ENCODE measurements at places on chromosomes 2 and 18.

- no peak for DNase-seq
These were observed 42.3 kb downstream of the CYP1B1 start for GRCh38 chr2:38033646-38034045.

GRCh38 chr2:18597618-18598017 lies 8.2 kb upstream of the NT5C1B start:
- no peak for DNase-seq

DNA sequence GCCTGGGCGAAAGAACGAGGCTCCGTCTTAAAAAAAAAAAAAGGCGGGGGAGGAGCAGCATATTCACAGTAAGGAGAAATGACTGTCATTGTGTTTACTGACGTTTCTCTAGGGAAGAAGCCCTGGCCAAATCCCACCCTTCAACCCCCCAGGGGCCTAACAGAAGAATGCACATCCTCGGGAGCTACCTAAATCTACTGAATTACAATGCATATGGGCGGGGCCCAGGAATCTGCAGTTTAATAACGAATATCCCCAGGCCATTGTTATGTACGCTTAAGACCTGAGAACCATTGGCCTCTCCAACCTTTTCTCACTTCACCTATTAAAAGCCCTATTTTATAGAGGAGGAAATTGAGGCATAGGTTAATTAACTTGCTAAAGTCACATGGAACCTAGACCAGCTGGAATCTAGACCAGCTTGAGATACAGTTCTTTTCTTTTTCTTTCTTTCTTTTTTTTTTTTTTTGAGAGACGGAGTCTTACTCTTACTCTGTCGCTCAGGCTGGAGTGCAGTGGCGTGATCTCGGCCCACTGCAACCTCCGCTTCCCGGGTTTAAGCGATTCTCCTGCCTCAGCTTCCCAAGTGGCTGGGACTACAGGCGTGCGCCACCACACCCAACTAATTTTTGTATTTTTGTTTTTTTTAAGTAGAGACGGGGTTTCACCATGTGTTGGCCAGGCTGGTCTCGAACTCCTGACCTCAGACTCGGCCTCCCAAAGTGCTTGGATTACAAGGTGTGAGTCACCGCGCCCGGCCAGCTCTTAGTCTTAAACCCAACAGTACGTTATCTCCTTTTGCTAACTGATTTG lies 708 bp upstream of the RIF1 start:
- no peak for DNase-seq

DNA sequence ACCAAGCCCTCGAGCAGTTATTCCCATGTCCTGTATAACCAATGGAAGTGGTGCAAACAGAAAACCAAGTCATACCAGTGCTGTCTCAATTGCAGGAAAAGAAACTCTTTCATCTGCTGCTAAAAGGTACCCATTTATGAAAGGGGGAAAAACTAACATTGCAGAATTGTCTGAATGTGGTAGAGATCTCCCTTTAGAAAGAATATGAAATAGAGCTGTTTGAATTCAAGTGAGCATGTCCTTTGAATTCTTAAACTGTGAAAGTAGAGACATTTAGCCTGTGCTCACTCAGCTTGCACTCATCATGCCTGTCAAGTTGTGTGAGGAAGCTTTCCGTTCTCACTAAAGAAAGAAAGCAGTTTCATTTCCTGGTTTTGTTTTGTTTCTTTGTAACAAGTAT lies 87.4 kb downstream of the EML4 start:
- no peak for DNase-seq

DNA sequence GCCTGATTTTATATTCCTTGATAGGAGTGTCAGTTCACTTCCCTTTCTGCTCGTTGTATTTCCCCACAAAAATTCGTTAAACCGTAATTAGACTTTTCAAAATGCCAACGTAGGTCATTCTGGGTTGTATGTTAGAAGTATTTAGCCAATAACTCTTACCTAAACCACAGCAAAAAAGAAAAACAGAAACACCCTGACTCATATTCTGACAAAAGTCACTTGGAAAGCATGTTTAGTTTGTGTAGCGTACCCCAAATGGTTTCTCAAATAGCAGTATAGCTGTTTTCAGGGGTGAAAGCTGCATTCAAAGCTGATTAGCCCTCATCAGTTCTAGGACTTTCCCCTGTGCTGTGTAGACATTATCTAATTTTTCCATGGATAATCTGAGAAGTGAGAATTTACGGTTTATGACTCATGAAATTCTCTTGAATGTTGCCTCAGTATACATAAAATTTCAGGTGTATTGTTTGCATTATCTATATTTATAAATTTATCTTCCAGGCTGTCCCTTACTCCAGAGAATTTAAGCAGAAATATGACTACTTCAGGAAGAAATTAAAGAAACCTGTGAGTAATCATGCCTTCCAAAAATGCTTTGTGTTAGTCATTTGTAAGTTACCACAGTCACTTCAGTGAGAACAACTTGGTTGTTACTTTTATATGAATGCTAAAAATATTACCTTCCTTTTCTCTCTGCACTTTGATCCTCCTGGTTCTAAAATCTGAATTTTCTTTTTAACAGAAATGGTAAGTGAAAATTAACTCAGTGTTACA lies 264.9 kb downstream of the ALPK2 start:
- DNase-seq = peak; percentile 62

Data from iris pigment epithelial cell (primary cell).